ENCODE measurements at places on chromosomes 11 and 22. TPM values are rescaled to one million over a fixed set of nuclear protein-coding genes. Genes with fewer than 3 reads are reported as not detected.

The PYGM gene
- 110 TPM for total RNA-seq

The OR52A1 gene
- total RNA-seq: not detected

The C11orf97 gene
- not detected for total RNA-seq

The ZNF280B gene
- 1.5 TPM for total RNA-seq

Measured in heart left ventricle (tissue), 16 donors.